Activated naive CD4-positive, alpha-beta T cell (primary cell): ENCODE measurements at places on chromosomes 12 and 14.

DNA sequence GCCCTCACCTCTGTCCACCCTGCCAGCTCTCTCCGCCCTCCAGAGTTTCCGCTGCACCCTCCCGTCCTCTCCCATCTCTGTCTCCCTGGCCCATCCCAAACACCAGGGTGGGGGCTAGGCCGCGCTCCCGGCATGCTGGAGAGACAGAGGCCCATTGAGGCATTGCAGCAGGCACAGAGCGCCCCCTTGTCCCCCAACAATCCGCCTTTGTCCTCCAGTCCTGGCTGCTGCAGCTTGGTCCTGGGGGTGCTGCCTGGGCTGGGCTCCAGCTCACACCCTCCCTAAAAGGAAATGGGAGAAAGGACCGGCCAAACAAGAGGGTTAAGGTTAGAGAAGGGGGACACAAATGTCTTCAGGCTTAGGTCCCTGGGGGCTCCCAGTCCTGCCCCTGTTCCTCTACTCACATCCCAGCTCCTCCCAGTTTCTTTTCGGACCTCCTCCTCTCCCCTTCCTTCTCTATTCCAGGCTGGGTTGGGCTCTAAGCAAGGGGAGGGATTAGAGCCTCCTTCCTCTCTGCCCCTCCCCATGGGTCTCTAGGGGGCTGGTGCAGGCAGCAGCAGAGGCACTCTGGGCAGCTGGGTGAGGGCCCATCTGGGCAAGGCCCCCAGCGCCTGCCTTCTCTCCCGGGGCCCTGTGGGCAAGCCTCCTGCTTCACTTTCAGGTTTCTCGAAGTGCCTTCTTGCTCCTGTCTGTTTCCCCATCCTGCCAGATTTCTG, at the start of gene CMTM5:
Gene CMTM5, plus strand, starts transcription at position 565 of the 716 bp plus-strand sequence. CDS start 206 bp downstream, outside the sequence.
- no peak for DNase-seq

- no peak for DNase-seq
Measured at GRCh38 chr12:124008595-124008994, 35.6 kb downstream of the ZNF664 start.

GRCh38 chr14:99132821-99133635, 139.0 kb downstream of the BCL11B start:
- no peak for DNase-seq

- peak; percentile 93 for DNase-seq
Measured at GRCh38 chr14:74860899-74861733, 14.8 kb downstream of the PROX2 start.
